ENCODE measurements at places on chromosomes 7 and 10.

DNA sequence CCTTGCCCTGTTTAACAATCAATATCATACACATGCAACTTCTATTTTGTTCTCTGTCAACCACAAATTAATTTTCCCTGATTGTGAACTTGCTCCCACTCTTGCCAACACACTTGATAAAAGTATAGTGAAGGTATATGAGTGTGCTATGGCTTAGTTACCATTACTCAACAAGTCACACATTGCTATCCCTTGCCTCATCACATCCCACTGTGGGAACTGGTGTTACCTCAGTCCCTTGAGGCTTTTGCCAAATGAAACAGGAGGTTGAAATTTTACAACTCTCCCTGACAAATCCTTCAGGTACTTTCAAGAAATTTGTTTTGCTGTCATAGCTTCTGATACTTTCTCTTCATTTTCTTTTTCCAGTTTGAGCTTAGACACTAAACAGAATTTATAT lies 472.5 kb upstream of the SEMA3D start:
- no peak for DNase-seq

DNA sequence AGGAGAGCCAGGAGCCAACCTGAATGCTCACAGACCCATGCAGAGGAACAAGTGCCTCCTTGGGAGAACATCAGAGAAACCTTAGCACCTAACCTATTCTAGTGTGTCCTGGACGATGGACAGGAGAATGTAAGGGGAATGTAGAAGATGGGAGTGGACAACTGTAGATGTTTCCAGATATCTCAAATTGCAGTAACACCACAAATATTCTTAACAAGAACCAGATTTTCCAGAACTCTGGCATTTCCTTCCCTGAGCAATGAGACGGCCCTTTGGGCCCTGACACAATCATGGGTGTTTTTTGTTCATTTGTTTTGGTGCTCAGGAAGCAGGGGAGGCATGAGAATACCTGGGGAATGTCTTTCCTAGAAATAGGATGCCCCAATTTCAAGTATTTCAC lies 196.1 kb upstream of the PRSS1 start:
- no peak for DNase-seq

DNA sequence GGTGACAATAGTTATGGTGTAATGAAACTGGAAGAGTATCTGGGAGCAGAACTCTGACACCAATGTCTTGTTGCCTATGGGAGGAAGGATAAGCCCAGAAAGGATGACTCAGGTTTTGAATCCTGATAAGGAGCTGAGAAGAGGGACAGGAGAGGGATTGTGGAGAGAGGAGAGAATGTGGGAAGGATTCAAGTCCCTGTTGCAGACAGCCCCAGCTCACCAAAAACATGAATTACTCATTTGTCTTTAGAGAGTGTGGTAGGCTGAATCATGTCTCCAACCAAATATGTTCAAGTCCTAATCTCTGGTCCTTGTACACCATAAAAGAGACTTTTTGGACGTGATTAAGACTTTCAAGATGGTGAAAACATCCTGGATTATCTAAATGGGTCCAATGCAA lies 206.9 kb upstream of the PHYHIPL start:
- DNase-seq = no peak

DNA sequence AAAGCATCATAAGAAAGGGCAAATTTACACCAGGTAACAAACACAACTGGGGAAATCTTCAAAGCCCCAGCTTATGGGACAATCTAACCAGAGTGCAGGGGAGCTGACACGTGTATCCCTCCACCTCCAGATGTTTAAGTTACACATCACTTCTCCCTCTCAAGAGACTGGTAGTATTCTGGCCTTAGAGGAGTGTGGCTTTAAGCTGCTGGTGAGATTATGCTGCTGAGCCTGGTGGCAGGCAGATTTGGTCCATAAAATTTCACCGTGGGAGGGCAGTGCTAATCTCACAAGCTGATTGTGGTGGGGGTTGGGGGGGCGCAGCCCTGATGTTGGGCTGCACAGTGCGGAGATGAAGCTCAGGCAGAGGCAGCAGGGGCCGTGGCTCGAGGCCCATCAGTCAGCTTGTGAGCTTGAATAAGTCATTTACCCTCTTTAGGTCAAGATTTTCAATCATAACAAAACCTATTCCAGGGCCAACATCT lies 431.0 kb upstream of the GALNT17 start:
- no peak for DNase-seq

DNA sequence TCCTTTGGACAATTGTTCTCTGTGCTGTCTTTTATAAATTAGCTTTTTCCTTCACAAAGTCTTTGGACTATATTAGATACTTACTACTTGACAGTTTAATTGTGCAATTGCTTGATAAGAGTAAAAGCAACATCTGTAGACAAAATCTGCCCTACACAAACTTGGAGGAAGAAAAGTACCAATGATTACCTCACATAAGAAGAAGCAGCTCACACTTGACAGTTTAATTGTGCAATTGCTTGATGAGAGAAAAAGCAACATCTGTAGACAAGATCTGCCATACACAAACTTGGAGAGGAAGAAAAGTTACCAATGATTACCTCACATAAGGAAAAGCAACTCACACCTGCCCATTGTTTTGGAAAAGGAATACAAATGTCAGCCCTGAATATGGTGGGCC lies 17.1 kb upstream of the SCIN start:
- no peak for DNase-seq

GRCh38 chr10:113470372-113471240 lies 82.2 kb upstream of the HABP2 start:
- no peak for DNase-seq

- no peak for DNase-seq
Observed at GRCh38 chr10:112057072-112057471, 126.5 kb downstream of the GPAM start.

DNA sequence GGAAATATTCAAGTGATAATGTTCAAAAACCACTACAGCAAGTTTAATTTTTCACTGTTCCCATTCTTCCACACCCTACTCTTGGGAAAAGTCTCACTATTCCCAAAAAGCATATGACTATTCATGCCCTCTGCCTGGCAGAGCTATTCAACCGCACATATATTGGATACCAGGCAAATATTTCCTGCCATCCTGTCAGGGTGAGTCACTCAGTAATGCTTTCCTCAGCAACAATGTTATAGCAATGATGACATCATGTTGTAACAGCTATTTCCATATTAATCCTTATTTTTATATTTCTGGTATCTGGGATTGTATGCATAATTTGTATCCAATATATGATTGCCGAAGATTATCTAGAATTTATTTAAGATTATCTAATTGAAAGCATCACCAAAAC lies 114.0 kb upstream of the PLXDC2 start:
- DNase-seq = no peak

DNA sequence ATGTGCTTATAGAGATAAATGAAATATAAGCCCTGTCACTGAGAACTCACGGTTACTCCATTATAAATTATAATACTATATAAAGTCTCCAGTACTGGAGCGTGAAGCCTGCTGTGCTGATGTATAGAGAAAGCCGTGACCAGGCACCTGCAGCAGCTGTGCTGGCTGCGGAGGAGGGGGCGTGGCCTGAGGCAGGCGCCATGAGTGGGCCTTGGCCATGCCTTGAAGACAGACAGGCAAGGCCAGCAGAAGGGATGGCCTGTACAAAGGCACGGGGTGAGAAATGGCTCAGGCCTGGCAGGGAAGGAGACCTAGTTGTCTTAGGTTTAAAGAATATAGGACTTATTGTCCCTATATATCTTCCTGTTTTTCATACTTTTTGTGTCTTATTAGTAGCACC lies 218.5 kb upstream of the STK17A start:
- DNase-seq = no peak

DNA sequence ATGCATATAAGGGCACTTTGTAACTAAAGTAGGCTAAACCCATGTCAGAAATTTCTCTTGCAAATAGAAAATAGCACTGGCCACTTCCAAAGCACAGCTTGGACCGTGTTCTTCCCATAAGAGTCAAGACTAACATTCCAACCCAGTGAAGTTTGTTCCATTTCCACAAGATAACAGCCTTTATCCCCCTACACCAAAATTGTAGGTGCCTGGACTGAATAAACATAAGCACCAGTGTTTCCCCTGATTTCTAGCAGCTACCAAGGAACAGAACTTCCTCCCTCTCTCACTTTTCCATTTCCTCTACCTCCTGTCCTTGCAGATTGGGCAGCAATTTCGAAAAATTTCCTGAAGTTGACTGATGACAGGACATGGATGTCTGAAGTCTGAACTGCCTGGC lies 219.7 kb downstream of the CREB5 start:
- no peak for DNase-seq

GRCh38 chr10:95279042-95279820 lies 11.6 kb downstream of the PDLIM1 start:
- no peak for DNase-seq

- no peak for DNase-seq
Observed at GRCh38 chr7:127692200-127692599, 40.2 kb downstream of the SND1 start.

- DNase-seq = no peak
Observed at GRCh38 chr7:20795881-20796280, 9.2 kb upstream of the SP8 start.

- no peak for DNase-seq
Observed at GRCh38 chr7:138962561-138963270, 18.5 kb downstream of the KIAA1549 start.

GRCh38 chr10:7362471-7362870 lies 48.4 kb downstream of the SFMBT2 start:
- DNase-seq = no peak

- DNase-seq = no peak
Observed at GRCh38 chr10:1369665-1370064, 313.5 kb downstream of the WDR37 start.

DNA sequence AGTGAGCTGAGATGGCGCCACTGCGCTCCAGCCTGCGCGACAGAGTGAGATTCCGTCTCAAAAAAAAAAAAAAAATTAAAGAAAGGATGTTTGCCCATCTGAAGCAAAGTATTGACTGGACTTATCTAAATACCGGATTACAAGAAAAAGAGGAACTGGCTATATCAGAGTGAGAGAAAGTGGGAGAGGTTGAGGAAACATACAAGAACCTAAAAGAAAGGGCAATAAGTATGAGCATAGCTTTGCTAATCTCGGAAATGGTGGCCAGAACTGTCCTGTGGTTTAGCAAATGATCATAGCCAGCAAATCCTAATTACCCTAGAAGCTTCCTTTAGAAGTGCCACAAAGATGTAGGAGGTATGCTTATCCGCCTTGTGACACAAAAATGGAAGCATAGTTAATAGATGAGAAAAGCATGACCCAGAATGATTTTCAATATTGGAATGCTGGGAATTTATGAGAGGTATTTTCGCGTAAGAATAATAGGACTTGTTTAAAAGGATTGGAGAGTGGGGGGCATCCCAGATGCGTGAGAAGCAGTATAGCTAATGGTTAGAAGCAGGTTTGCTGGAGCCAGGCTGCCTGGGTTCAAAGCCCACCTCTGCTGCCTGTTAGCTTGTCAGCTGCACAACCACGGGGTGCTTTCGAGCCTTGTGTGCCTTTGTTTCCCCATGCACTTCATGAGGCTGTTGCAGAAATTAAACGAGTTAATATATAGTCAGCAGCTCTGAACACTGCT lies 1.2 kb upstream of the GTPBP4 start:
- DNase-seq = no peak

GRCh38 chr7:104820836-104821535 lies 193.0 kb upstream of the KMT2E start:
- DNase-seq = no peak

- DNase-seq = no peak
Observed at GRCh38 chr10:126585249-126586017, 85.1 kb downstream of the C10orf90 start.

- DNase-seq = no peak
Observed at GRCh38 chr10:21959998-21960397, 43.5 kb downstream of the DNAJC1 start.

GRCh38 chr10:49761789-49762565 lies at the start of gene OGDHL:
TSS of gene OGDHL (minus strand) at chr10:49762323. CDS start at chr10:49758592, 3,731 bp downstream.
- no peak for DNase-seq

GRCh38 chr10:57224811-57225210 lies 863.8 kb upstream of the ZWINT start:
- no peak for DNase-seq

DNA sequence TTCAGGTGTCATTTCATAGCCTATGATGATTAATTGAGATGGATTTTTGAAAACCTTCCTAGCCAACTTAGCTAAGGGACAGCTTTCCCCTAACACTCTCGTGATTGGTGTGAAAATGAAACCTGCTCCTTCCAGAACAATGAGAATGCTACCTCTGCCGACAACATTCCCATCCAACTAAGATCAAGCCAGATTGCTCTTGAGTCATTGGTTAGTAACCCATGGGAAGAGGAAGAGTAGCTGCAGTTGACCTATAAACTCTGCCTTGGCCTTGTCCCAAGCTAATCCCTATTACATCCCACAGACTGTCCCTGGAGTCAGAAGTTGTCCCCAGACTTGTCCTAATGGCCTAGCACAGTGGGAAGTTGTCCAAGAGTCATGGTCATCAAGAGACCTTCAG lies 80.5 kb upstream of the SVIL start:
- DNase-seq = no peak

DNA sequence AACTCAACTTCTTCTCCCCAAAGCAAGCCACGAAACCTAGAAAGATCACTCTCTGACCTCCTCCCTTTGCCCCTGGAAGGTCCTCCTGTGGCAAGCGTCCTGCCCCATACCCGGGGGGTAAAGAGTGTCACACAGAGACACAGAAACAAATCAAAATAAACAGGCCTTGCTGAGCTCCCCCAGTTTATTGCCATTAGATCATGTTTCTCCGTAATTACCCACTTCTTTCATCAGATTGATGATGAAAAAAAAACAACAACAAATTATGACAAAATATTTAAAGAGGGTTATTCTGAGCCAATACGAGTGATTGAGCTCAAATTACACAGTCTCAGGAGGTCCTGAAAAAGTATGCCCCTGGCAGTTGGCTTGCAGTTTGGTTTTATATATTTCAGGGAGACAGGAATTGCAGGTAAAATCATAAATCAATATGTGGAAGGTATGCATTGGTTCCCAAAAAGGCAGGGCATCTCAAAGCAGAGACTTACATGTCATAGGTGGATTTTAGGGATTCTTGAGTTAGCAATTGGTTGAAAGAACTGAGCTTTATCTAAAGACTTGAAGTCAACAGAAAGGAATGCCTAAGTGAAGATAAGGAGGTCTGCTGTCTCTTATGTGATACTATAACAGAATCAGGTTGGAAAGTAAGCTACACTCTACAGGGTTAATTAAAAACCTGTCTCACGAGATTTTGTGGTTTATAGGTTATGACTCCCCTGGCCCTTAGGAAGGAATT lies 86.2 kb downstream of the APBB1IP start:
- DNase-seq = no peak

DNA sequence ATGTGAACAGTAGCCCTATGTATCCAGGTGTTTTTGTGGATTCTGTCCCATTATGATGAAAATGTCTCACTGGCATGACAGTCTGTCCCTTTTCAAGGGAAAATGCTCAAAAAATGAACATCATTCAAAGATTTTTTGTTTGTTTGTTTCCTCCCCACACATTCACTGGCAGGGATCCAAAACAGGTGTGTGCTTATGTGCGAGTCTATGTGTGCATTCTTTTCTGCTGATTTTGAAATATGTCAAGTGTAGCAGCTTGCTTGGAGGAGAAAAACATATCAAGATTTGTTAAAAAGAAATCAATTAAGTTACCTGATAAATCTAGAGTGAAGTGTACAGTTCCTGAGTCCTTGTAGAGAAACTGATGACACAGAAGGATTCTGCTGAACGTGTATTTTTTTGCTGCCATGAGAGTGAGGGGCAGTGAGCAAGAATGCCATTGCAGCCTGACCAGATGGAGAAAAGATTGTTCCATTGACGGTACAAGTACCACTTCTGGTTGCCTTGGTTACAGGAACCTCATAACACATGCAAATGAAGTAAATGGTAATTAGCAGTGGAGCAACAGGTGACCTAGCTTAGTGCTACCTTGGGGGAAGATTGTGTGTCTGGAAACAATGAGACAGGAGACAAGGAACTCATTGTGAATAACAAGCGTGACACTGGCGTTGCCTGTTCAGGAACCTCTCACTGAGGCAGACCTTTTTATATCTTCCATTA lies 277.4 kb upstream of the PHYHIPL start:
- DNase-seq = no peak
